ENCODE measurements at places on chromosomes 2 and 18.

- no peak for DNase-seq
Measured at GRCh38 chr2:128196471-128196931, 105.5 kb downstream of the UGGT1 start.

- DNase-seq: no peak
Measured at GRCh38 chr18:69400976-69401225, 213 bp downstream of the DOK6 start.

- DNase-seq: no peak
Measured at GRCh38 chr2:238032755-238033337, 28.0 kb upstream of the SCLY start.

- DNase-seq: no peak
Measured at GRCh38 chr2:3475771-3476170, 43.6 kb downstream of the ADI1 start.

- no peak for DNase-seq
Measured at GRCh38 chr18:34084635-34085034, 140.1 kb downstream of the NOL4 start.

- no peak for DNase-seq
Measured at GRCh38 chr2:152038441-152038958, 60.3 kb downstream of the CACNB4 start.

GRCh38 chr2:182324665-182325064 lies 102.2 kb downstream of the PDE1A start:
- DNase-seq: no peak
